ENCODE measurements at places on chromosomes 5 and 9.

- DNase-seq, result no peak
Measured at GRCh38 chr5:57698802-57699201, 216.2 kb upstream of the ACTBL2 start.

DNA sequence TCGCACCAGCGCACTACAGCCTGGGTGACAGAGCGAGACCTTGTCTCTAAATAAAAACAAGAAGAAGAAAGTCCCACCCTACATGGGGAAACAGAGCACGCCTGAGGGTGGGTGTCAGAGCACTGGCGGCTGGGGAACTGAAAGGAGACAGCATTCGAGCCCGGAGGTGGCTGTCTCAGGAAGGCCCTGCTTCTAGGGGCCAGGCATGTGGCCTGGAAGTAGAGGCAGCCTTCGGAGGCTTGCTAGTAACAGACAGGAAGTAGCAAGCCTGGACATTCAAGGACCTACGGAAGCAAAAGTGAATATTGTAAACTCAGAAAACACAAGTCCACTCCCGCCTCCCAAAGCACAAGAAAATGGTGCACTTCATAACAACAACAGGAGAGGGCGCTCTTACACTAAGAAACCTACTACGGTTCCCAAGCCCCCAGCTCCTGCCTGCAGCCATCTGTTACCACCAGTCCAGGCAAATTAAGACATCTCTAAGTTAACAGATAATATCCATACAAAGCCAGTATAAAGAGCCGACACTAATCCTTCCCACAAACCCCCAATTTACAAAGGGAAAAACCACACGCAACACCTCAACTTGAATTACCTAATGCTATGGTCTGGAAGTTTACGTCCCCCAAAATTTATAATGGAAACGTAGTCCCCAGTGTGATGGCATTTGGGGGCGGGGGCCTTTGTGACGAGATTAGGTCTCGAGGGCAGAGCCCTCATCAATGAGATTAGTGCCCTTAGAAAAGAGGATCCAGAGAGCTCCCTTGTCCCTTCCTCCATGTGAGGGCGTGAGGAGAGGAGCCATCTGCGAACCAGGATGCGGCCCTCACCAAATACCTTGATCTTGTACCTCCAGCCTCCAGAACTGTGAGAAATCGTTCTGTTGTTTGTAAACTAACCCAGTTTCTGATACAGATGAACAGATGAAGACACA is 7.7 kb downstream of the RASGEF1C start:
- no peak for DNase-seq

DNA sequence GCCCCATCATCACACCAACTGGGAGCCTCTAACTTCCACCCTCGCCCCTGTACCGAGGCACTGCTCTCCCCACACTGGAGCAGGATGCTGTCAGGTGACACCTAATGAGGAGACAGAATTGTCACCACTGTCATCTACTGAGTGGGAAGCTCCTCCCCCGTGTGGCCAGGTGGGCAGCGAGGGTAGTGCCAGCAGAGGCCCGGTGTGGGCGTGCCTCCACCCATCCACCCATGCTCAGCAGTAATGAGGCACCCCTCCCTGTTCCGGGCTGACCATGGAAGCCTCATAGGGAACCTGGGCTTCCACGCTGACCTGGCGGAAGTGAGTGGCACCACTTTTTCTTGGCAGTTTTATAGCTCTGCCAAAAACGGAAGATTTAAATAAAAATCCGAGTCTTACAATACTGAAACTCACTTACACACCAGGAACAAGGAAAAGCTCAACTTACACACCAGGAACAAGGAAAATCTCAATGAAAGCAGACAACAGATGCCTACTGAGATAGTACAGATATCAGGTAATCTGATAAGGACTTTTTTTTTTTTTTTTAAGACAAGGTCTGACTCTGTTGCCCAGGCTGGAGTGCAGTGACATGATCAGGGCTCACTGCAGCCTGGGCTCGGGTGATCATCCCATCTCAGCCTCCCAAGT is 30.6 kb upstream of the ASS1 start:
- DNase-seq, result no peak

GRCh38 chr5:76379316-76379715 is 23.8 kb upstream of the IQGAP2 start:
- no peak for DNase-seq

- no peak for DNase-seq
Measured at GRCh38 chr9:110328763-110329162, 8.9 kb downstream of the TXNDC8 start.

DNA sequence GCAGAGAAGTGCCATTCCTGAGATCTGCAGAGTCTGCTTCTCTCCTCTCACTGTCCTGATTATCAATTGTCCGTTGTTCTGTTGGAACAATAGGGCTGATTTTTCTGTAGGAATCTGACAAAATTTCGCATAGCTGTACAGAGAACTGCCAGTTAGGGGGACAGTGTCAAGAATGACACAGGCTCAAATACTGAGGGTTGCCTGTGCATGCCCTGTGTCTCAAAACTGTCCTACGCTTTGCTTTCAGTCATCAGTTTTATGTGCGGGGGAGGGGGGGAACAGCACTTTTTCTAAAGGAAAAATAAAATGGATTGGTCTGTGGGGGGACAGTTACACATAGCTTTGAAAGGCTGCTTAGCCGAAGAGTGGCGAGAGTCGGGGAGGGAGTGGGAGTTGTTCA is 248.6 kb downstream of the PDZD2 start:
- no peak for DNase-seq

GRCh38 chr5:14749579-14750101 is 85.1 kb downstream of the OTULIN start:
- DNase-seq, result no peak

DNA sequence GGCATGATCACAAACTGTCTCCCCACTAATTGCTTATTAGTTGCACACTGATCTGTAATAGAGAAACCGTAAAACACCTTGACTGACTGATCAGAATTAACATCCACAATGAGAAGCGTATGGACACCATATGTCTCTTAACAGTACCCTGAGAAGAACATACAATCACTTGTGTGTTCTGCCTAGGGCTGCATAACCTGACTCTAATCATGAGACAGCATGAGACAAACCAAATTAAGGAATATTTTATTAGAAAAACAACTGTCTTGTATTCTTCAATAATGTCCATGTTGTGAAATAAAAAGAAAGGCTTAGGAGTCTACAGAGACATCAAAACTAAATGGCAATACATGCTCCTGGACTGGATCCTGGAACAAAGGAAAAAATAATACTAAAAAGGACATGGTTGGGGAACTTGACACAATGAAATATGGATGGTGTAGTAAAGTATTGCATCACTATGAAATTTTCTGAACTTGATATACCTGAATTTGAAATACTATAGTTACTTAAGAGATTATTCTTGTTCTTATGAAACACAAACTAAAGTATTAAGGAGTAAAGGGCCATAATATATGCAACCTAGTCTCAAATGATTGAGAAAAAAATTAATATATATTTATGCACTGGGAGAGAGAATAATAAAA is 162.1 kb downstream of the CWC27 start:
- no peak for DNase-seq

- peak; percentile 49 for DNase-seq
Measured at GRCh38 chr5:123937230-123937629, 425.3 kb downstream of the CSNK1G3 start.

GRCh38 chr9:97601228-97601898 is 31.8 kb downstream of the TSTD2 start:
- DNase-seq, result no peak

DNA sequence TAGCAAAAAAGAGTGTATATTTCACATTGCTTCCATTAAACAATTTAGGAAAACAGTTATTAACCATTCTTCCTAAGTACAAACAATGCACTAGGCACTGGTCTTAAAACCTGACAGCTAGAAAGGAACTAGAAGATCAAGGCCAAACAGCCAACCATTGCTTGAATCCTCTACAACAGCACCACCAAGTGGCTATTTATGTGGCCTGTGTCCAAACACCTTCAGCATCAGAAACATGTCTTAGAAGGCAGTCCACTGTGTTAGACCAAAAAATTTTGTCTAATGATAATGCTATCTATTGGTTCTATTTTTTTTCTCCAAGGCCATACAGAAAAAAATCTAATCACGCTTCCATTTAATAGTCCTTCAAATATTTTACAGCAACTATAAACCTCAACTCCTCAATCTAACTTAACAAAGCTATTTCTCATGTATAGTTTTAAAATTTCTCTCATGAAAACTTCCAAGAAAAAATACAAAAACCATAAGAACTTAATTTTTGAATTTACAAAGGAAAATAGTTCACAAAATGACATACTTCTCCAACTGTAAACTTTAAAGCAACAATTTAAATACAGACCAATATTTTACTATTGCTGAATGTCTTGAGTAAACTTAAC is 36.1 kb downstream of the CAAP1 start:
- DNase-seq, result peak; percentile 51

GRCh38 chr5:154603011-154603410 is 125.0 kb upstream of the HAND1 start:
- no peak for DNase-seq

DNA sequence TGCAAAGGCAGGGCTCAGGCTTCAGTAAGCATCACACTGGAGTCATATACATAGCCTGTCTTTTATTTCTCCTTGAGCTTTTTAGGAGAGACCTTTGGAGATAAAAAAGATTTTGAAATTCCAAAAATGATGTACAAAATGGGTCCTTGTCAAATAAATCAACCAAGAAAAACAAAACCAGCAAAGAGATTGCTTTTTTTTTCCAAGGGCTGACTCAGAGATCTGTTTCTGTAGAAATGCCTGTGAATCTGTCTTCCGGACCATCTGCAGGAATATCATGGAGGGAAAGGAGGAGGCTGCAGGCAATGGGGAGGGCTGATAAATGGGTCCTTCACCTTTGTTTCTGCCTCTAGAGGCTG is 77.4 kb downstream of the SLIT3 start:
- no peak for DNase-seq

DNA sequence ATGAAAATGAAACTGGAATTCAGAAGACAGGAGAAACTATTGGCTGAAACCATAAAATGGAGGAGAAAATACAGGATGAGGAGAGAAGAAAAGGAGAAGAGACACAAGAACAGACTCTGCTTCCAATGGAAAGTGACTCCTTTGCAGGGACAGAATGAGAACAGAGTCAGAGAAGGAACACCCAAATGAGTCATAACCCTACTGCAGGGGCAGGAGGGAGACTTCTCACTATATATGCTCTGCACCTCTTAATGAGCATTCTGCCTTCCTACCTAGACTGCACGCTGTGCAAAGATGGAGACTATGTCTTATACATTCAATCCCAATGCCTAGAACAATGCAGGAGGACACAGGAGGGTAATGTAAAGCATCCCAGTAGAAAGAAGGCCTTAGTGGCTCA is 2.1 kb downstream of the SAXO1 start:
- DNase-seq, result no peak

GRCh38 chr9:86925686-86926085 is 21.6 kb downstream of the GAS1 start:
- DNase-seq, result no peak

DNA sequence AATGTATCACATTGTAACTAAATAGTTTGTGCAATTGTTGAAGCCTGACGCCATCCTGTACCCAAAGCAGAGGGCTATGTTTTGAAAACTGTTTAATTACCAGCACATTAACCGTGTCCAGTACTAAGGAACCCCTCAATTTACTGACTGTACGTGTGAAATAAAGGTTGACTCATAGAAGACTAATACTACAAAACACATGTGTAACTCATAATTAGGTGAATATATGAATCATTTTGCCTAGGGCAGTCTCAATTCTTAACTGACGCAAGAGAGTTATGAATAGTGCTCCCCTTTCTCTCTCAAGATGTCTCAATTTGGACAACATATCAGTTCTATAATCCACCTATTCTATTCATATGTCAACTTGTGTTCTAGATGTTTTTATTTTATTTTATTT is 558.4 kb downstream of the PRDM9 start:
- DNase-seq, result no peak

DNA sequence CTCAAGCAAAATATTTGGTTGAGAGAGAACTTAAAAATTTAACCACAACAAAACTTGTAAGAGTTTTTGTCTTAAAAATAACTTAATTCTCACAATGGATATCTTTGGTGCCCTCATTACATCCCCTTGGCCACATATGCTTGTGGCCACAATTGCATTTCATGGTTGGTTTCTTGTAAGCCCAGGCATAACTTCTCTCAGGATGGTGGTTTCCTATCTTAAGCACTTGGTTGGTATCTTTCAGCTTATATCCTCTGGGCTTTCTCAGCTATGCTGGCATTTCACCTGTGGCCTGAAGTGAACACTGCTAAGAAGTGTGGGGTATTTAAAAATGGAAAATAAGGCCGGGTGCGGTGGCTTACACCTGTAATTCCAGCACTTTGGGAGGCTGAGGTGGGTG is 212.4 kb upstream of the MEF2C start:
- DNase-seq, result no peak

DNA sequence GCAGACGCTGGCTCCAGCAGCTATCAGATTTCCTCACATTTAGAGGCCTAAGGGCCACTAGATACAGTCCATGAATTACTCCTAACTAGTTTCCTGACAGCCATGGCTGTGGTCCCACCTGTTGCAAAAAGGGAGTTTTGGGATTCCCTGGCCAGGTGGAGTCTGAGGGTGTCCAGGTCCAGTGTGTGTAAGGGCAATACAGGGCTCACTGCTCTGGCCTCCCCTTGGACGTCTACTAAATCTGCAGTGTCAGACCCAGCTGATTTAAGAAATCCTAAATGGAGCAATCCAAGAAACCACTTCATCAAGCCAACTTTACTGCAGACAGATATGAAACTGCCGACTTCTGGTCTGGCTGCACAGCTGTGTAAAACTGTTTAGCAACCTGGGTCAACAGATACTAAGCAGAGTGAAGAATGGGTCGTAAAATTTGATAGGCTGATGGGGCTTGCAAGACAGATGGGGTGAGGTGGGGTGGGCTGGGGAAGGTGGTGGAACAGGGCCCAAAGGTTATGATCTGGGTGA is 116.4 kb downstream of the GADD45G start:
- no peak for DNase-seq

GRCh38 chr9:13735181-13735580 is 455.7 kb upstream of the MPDZ start:
- DNase-seq, result no peak

- no peak for DNase-seq
Measured at GRCh38 chr5:97022898-97023297, 87.0 kb downstream of the LNPEP start.

GRCh38 chr5:148739524-148739923 is 85.2 kb upstream of the HTR4 start:
- DNase-seq, result no peak

DNA sequence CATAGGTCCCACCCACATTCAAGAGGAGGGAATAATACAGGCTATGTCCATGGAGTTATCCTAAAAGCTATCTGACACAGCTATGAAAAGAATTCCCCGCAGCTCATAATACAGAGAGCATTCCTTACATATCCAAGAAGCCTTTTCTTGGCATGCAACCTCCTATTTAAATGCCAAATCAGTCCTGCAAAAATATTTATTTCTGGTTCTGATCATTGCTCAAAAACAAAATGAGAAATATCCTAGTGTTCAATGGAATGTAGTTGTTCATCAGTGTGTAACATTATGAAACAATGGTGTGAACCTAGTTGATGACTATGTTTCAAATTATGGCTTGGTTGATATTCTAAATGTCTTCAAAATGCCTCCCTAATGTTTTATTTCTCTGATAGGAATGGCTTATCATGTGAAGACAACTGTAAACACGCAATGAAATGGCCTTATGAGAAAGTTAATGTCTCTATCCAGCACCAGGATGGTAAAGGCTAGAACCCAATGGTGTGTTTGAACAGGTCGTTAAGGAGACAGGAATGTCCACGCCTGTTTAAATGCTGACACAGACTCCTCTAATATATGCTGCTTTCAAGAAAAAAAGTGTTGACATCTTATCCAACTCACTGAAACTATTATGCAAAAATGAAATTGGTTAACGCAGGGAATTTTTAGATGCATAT is 126.7 kb upstream of the CDH6 start:
- no peak for DNase-seq

Data from ecto neural progenitor cell (in vitro differentiated cells).